ENCODE measurements at places on chromosomes 4 and X. TPM values are rescaled to one million over a fixed set of nuclear protein-coding genes. Genes with fewer than 3 reads are reported as not detected.

The BEND2 gene
- total RNA-seq: not detected

The SPATA18 gene
- 0.31 TPM for total RNA-seq

GRCh38 chr4:153227469-153228075 is 23.3 kb downstream of the TRIM2 start:
- peaks cover 17% of the 10 kb centered on the region for H3K4me1 ChIP-seq
- H3K36me3 ChIP-seq: no peaks in the 10 kb centered on the region
- H3K27ac ChIP-seq: no peak overlapping the region
- no peak for DNase-seq
- H3K4me3 ChIP-seq: no peak overlapping the region

DNA sequence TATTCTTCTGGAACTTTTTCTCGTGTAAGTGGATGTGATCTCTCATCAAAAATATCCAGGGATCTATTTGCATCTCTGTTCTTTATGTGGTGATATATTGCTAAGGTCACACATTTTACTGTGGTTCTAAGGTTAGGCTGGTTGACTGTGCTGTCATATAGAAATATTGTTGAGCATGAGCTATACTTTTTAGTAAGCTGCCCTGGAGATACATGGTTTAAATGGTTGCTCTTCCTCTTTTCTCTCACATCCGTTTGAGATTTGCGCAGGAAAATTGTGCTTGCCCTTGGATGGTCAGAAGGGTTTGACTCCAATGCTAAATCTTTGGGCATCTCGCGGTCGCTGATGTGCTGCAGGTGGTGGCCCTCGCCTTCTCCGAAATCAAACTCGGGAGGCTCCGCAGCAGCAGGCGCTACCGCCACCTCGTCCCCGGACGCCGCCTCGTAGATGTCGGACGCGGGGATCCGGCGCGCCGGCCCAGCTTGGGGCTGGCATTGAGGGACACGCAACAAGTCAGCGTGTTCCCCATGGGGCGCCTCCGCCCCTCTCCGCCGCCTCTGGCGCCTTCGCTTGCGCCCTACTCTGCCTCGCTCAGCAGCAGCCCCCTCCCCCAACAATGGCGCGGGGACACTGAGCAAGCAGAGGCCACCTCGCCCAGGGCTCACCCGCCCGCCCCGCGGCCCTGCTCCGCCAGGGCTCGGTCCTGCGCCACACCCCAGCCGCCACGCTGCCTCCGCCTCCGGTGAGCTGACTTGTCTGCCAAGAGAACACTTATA is 154.5 kb downstream of the MSN start:
- no peak overlapping the region for H3K27ac ChIP-seq
- DNase-seq: peak; percentile 23
- H3K27me3 ChIP-seq: no peaks in the 10 kb centered on the region

GRCh38 chrX:131830400-131831184 is 192.5 kb upstream of the STK26 start:
- H3K4me3 ChIP-seq: peak overlapping the region; percentile 7
- no peaks in the 10 kb centered on the region for H3K36me3 ChIP-seq
- peak overlapping the region; percentile 25 for H3K27ac ChIP-seq
- DNase-seq: no peak
- H3K27me3 ChIP-seq: no peaks in the 10 kb centered on the region
- peaks cover 8% of the 10 kb centered on the region for H3K4me1 ChIP-seq

GRCh38 chr4:176443646-176444409 is 124.1 kb downstream of the SPCS3 start:
- no peak overlapping the region for H3K27ac ChIP-seq
- H3K4me1 ChIP-seq: no peaks in the 10 kb centered on the region
- H3K36me3 ChIP-seq: no peaks in the 10 kb centered on the region

- H3K4me3 ChIP-seq: no peak overlapping the region
- DNase-seq: no peak
- H3K36me3 ChIP-seq: no peaks in the 10 kb centered on the region
- H3K27ac ChIP-seq: no peak overlapping the region
Observed at GRCh38 chr4:187184508-187184907, 460.9 kb upstream of the FAT1 start.

- no peak for DNase-seq
- H3K27me3 ChIP-seq: no peaks in the 10 kb centered on the region
- no peak overlapping the region for H3K27ac ChIP-seq
Observed at GRCh38 chr4:61553557-61554125, 353.5 kb downstream of the ADGRL3 start.

GRCh38 chrX:119659522-119659921 is 33.4 kb downstream of the SEPTIN6 start:
- H3K4me1 ChIP-seq: peaks cover 7% of the 10 kb centered on the region
- H3K4me3 ChIP-seq: no peak overlapping the region
- H3K27ac ChIP-seq: no peak overlapping the region
- no peak for DNase-seq
- no peaks in the 10 kb centered on the region for H3K27me3 ChIP-seq

The F8A3 gene
- 13.2 TPM for total RNA-seq

GRCh38 chrX:149259241-149259640 is 245.9 kb downstream of the IDS start:
- no peak for DNase-seq
- no peak overlapping the region for H3K4me3 ChIP-seq
- no peaks in the 10 kb centered on the region for H3K4me1 ChIP-seq
- no peak overlapping the region for H3K27ac ChIP-seq
- H3K36me3 ChIP-seq: no peaks in the 10 kb centered on the region

GRCh38 chr4:103091601-103092223 is 7.9 kb downstream of the BDH2 start:
- no peak overlapping the region for H3K4me3 ChIP-seq
- H3K4me1 ChIP-seq: no peaks in the 10 kb centered on the region
- peaks cover 16% of the 10 kb centered on the region for H3K36me3 ChIP-seq
- H3K27me3 ChIP-seq: no peaks in the 10 kb centered on the region
- no peak overlapping the region for H3K27ac ChIP-seq
- peak; percentile 47 for DNase-seq

GRCh38 chr4:88817740-88818139 is 120.1 kb upstream of the NAP1L5 start:
- H3K27me3 ChIP-seq: no peaks in the 10 kb centered on the region
- no peak overlapping the region for H3K27ac ChIP-seq
- H3K36me3 ChIP-seq: no peaks in the 10 kb centered on the region
- DNase-seq: no peak

The PDGFRA gene
- not detected for total RNA-seq

DNA sequence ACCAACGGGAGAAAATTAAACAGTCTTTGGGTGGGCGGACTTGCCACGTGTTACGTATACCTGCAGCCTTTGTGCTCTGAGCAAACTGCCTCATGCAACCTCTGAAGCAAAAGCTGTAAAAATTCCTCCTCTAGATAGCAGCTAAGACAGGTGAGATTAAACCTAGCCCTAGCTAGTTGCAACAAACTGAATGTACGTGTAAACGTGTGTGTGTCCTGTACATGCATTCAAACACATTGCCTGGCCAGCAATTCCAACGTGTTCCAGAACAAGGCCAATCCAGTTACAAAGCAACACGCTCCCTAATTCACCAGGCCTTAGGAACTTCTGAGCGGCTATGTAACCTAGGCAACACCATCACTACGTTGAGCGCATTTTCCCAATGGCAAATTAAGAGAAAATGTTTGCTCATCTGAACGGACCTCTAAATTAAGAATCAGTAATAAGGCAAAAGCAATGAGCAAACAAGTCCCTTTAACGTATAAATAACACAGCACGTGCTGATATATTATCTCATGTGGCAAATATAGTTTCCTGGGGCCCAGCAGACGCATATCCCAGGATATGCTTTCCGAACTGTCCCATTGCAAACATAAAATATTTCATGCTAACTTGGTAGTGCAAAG is 792 bp downstream of the PPID start:
- H3K27ac ChIP-seq: peak overlapping the region; percentile 91
- peaks cover 5% of the 10 kb centered on the region for H3K36me3 ChIP-seq
- H3K4me3 ChIP-seq: peak overlapping the region; percentile 95
- no peaks in the 10 kb centered on the region for H3K27me3 ChIP-seq

The IL15 gene
- 1.0 TPM for total RNA-seq

DNA sequence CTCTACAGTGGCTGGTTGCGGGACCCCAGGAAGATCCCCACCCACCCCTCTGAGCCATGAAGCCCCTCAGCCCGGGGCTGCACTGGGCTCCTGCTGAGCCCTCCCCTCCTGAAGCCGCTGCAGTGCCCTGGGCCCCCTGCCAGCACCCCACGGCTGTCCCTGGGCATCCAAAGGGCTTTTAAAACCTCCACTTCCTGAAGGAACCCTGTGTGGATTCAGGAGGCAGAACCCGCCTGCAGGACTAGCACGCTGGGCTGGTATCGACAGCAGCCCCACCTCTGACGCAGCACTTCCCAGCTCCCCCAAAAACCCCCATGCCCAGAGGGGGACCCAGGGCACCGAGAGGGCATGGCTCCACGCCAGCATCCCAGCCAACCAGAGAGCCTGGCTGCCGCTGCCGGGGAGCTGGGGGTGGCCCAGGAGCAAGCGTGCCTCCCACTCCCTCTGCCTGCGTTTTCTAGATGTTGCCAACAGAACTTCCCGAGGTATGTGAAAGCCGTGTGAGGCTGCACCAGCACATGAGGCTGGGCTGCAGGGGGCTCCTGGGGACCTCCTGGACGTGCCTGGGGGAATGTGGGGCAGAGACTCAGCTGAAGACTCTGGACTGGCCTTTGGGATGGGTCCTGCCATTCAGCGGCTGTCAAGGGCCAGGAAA is 6.3 kb downstream of the MXD4 start:
- H3K36me3 ChIP-seq: peaks cover 3% of the 10 kb centered on the region
- no peak for DNase-seq
- no peak overlapping the region for H3K27ac ChIP-seq
- no peaks in the 10 kb centered on the region for H3K27me3 ChIP-seq

The MAGEA2B gene
- not detected for total RNA-seq

GRCh38 chr4:13851085-13851940 is 223.8 kb upstream of the BOD1L1 start:
- no peak overlapping the region for H3K4me3 ChIP-seq
- no peaks in the 10 kb centered on the region for H3K36me3 ChIP-seq
- no peak for DNase-seq

The IDH3G gene
- 61.6 TPM for total RNA-seq

The ERVMER34-1 gene
- total RNA-seq: 0.20 TPM

The TCEAL6 gene
- not detected for total RNA-seq

- DNase-seq: peak; percentile 52
- H3K27me3 ChIP-seq: no peaks in the 10 kb centered on the region
- H3K4me3 ChIP-seq: peak overlapping the region; percentile 81
- no peaks in the 10 kb centered on the region for H3K36me3 ChIP-seq
- H3K27ac ChIP-seq: peak overlapping the region; percentile 79
Observed at GRCh38 chr4:139556724-139557555, 921 bp upstream of the SETD7 start.

GRCh38 chr4:92307181-92307580 is 3.4 kb downstream of the GRID2 start:
- H3K27me3 ChIP-seq: no peaks in the 10 kb centered on the region
- DNase-seq: no peak
- no peak overlapping the region for H3K27ac ChIP-seq

The HAND2 gene
- not detected for total RNA-seq

- no peak overlapping the region for H3K4me3 ChIP-seq
- no peaks in the 10 kb centered on the region for H3K36me3 ChIP-seq
- no peaks in the 10 kb centered on the region for H3K27me3 ChIP-seq
Observed at GRCh38 chrX:39866229-39866628, 231.5 kb downstream of the BCOR start.

GRCh38 chrX:13263560-13264251 is 56.1 kb downstream of the ATXN3L start:
- DNase-seq: no peak
- no peaks in the 10 kb centered on the region for H3K27me3 ChIP-seq
- H3K27ac ChIP-seq: no peak overlapping the region
- H3K36me3 ChIP-seq: no peaks in the 10 kb centered on the region
- no peaks in the 10 kb centered on the region for H3K4me1 ChIP-seq
- H3K4me3 ChIP-seq: no peak overlapping the region

DNA sequence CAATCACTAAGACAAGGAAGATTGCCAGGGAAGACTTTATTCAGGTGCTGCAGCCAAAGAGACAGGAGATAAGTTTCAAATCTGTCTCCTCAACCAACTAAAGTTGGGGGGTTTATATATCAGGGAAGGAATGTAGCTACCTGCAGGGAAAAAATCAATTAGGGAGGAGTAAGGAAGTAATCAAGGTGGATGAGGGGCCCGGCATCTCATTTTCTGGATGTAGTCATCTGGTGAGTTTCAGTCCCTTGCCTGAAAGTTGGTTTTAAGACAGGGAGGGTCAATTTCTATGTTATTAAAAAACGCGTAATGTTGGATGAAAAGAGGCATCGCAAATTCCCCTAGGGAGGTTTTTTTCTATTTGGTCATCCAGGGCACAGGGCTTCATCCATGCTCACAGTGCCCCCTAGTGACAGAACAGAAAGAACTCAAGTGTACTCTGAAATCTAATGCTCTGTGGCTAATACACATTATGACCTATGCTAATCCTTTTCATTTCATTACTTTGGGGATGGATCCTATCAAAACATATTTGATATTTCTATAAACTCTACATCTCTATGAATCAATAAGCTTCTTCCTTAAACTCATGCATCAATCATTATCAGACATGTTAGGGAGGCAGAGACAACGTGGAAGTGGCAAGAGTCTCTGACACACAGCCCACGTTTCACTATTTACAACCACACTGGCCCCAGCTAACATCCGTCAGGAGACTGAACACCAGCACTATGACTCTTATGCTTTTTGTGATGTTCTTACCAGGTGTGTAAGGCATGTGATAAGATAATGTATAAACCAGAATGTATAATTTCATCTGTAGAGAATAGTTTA is 1577.0 kb upstream of the TENM3 start:
- H3K36me3 ChIP-seq: no peaks in the 10 kb centered on the region
- no peak overlapping the region for H3K4me3 ChIP-seq
- no peak overlapping the region for H3K27ac ChIP-seq
- H3K27me3 ChIP-seq: no peaks in the 10 kb centered on the region
- H3K4me1 ChIP-seq: no peaks in the 10 kb centered on the region

GRCh38 chr4:10747186-10747585 is 62.6 kb upstream of the CLNK start:
- no peak overlapping the region for H3K4me3 ChIP-seq
- no peaks in the 10 kb centered on the region for H3K4me1 ChIP-seq
- H3K27me3 ChIP-seq: no peaks in the 10 kb centered on the region
- H3K36me3 ChIP-seq: no peaks in the 10 kb centered on the region
- H3K27ac ChIP-seq: no peak overlapping the region

DNA sequence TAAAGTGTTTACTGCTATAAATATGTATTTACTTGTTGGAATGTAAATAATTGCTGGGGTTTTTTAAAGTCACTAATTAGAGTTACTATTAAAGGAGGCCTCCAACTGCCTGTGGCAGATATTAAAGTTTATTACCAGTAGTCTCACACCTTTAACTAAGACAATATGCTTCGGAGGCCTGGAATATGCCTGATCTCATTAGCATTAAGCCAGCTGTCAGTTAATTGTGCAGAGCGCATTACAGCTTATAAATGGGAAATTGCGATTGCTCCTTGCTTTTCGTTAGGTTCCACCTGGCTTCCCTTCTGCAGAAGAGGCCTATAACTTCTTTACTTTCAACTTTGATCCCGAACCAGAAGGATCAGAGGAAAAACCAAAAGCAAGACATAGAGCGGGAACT is 41.3 kb downstream of the CC2D2A start:
- no peak overlapping the region for H3K4me3 ChIP-seq
- DNase-seq: no peak
- no peaks in the 10 kb centered on the region for H3K4me1 ChIP-seq
- H3K27me3 ChIP-seq: no peaks in the 10 kb centered on the region
- no peaks in the 10 kb centered on the region for H3K36me3 ChIP-seq

- H3K27ac ChIP-seq: no peak overlapping the region
- H3K36me3 ChIP-seq: no peaks in the 10 kb centered on the region
- H3K4me3 ChIP-seq: no peak overlapping the region
- H3K4me1 ChIP-seq: peaks cover 7% of the 10 kb centered on the region
- no peak for DNase-seq
- H3K27me3 ChIP-seq: no peaks in the 10 kb centered on the region
Observed at GRCh38 chrX:25049357-25049756, 33.6 kb upstream of the ARX start.

Data from CD8-positive, alpha-beta memory T cell (primary cell).